ENCODE measurements at places on chromosomes 7 and 10. TPM values are rescaled to one million over a fixed set of nuclear protein-coding genes. Genes with fewer than 3 reads are reported as not detected.

AGR2 gene
- total RNA-seq = not detected

DNA sequence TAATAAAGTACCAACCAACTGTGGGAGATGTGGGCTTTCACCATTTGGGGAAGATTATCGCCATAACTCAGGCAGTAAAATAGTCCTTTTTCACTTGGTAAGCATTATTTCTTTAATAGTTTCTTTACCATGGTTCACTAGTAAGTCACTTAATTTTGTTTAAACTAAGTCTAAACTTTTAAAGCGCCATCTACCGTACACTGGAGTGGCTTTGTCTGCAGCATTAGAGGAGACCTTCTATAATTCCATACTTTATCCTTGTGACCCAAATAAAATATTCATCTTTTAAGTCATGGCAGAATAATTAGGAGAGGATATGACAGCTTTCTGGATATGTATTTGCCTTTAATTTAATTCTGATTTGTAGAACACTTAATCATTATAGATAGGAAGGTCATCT is 468.0 kb downstream of the MAGI2 start:
- no peak overlapping the region for H3K4me3 ChIP-seq
- no peaks in the 10 kb centered on the region for H3K36me3 ChIP-seq
- H3K27me3 ChIP-seq = no peaks in the 10 kb centered on the region
- DNase-seq = no peak

- DNase-seq = peak; percentile 24
- H3K27me3 ChIP-seq = no peaks in the 10 kb centered on the region
- no peak overlapping the region for H3K27ac ChIP-seq
- no peaks in the 10 kb centered on the region for H3K36me3 ChIP-seq
- H3K4me1 ChIP-seq = peaks cover 12% of the 10 kb centered on the region
Measured at GRCh38 chr10:111384556-111384955, 307.7 kb downstream of the ADRA2A start.

GRCh38 chr10:74290708-74291107 is 139.7 kb downstream of the ADK start:
- H3K27me3 ChIP-seq = no peaks in the 10 kb centered on the region
- peak; percentile 81 for DNase-seq
- H3K4me3 ChIP-seq = peak overlapping the region; percentile 61
- H3K4me1 ChIP-seq = peaks cover 48% of the 10 kb centered on the region
- H3K27ac ChIP-seq = peak overlapping the region; percentile 73

DNA sequence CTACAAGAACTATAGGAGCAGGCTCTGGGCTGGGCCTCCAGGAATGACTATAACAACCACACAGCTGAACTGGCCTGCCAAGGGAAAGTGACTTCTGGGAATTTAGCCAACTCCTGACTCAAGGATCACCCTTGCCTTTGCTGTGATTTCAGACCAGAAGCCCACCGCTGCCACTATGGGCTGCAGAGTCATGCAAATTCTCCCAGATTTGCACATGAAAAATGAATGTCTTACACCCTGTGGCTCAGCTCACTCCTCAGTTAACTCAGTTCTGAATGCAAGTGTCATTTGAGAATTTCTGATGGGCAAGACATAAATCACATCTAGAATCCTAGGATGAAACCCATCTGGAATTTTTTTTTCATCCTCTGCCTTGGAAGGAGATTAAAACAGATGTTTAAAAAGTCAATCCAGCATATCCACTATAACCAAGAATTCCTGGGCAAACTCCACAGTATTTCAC is 186.5 kb upstream of the BET1 start:
- H3K27me3 ChIP-seq = no peaks in the 10 kb centered on the region
- H3K4me3 ChIP-seq = no peak overlapping the region
- peak; percentile 95 for DNase-seq

RALA gene
- 21.7 TPM for total RNA-seq

DNA sequence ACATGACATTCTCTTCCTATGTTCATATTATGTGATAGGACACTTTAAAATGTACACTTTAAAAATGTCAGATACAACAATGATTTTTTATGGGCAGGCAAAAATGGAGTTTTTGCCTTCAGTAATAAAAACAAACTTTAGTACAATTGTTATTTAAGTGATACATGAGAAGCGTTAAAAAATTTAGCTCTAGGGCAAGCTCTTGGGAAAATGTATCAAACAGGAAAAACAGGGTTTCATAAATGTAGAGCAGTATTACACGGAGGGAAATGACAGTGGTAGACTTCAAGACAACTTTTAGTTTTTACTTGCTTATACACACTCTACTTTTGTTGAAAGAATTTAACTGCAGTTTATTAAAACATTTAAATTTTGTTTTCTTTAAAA is 1.5 kb downstream of the FHIP2A start:
- H3K27me3 ChIP-seq = no peaks in the 10 kb centered on the region
- peak overlapping the region; percentile 98 for H3K27ac ChIP-seq
- DNase-seq = peak; percentile 54
- no peaks in the 10 kb centered on the region for H3K36me3 ChIP-seq
- H3K4me1 ChIP-seq = peaks cover 38% of the 10 kb centered on the region
- peak overlapping the region; percentile 90 for H3K4me3 ChIP-seq

GRCh38 chr7:28474282-28474638 is 61.9 kb downstream of the CREB5 start:
- no peaks in the 10 kb centered on the region for H3K36me3 ChIP-seq
- H3K27ac ChIP-seq = no peak overlapping the region
- H3K4me1 ChIP-seq = peaks cover 16% of the 10 kb centered on the region
- DNase-seq = peak; percentile 15
- no peak overlapping the region for H3K4me3 ChIP-seq
- H3K27me3 ChIP-seq = no peaks in the 10 kb centered on the region

GRCh38 chr10:72753760-72754231 is 61.9 kb downstream of the MCU start:
- DNase-seq = no peak
- no peaks in the 10 kb centered on the region for H3K27me3 ChIP-seq
- no peaks in the 10 kb centered on the region for H3K36me3 ChIP-seq
- H3K27ac ChIP-seq = no peak overlapping the region

GRCh38 chr7:40437936-40438634 is 303.3 kb downstream of the SUGCT start:
- no peaks in the 10 kb centered on the region for H3K27me3 ChIP-seq
- H3K36me3 ChIP-seq = no peaks in the 10 kb centered on the region
- peak overlapping the region; percentile 79 for H3K27ac ChIP-seq
- peak; percentile 51 for DNase-seq
- peaks cover 23% of the 10 kb centered on the region for H3K4me1 ChIP-seq
- H3K4me3 ChIP-seq = peak overlapping the region; percentile 15

DNA sequence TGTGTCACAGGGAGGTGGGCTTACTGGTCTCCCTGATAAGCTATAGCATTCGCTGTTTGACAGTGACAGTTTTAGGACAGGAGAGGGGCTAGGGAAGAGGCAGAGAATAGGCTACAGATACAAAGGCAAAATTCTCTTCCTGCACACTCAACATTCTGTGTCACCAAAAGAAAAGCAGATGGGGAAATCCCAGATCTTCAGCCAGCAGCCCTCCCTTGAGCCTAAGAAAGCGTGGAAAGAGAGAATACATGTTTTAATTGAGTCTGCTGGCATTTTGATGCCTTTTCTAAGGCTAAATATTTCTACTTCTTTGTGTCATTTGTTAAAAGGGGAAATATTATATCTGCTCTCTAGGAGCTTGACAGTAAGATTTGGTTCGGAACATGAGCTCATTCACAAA is 247.0 kb downstream of the TRIL start:
- DNase-seq = no peak
- no peak overlapping the region for H3K27ac ChIP-seq
- H3K36me3 ChIP-seq = no peaks in the 10 kb centered on the region
- no peak overlapping the region for H3K4me3 ChIP-seq

DNA sequence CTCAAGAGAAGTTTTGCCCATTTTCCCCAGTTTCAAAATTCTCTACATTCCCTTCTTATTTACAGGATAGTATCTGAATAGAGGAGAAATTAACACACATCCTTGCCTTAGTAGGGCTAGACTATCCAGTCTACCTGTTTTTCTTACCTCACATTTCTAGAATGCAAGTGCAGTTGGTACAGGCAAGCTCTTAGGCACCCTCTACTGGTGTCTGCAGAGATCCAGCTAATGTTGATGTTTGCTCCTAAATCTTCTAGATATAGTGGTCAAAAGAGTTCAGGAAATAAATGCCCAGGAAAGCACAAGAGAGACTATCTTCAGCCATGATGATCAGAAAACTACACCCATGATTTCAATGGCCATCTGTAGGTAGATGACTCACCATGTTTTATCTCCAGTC is 205.3 kb downstream of the HTR7 start:
- H3K4me1 ChIP-seq = no peaks in the 10 kb centered on the region
- no peak overlapping the region for H3K27ac ChIP-seq
- H3K4me3 ChIP-seq = no peak overlapping the region
- H3K27me3 ChIP-seq = no peaks in the 10 kb centered on the region

WNT16 gene
- 0.22 TPM for total RNA-seq

Data from GM23248 (cell line).